ENCODE measurements at places on chromosomes 4 and X. TPM values are rescaled to one million over a fixed set of nuclear protein-coding genes. Genes with fewer than 3 reads are reported as not detected.

DNA sequence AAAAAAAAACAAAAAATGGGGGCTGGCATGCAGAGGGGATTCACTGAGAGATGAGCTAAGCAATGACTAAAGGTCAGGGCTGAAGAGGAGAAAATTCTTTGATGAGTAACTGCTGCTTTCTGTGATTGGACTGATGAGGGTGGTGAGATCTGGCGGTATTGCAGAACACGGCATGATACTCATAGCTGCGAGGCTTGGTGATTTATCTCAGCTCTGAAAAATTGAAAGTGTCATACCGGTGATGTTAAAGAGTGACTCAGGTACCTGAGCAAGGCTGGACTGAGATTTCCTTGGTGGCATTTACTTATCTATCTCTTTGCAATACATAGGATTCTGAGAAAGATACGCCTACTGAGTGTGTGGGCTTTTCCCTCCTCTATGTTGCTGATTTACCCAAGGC is 204.1 kb upstream of the DDX53 start:
- peak; percentile 87 for DNase-seq

- no peak for DNase-seq
Measured at GRCh38 chr4:79584902-79585301, 176.9 kb upstream of the GK2 start.

DNA sequence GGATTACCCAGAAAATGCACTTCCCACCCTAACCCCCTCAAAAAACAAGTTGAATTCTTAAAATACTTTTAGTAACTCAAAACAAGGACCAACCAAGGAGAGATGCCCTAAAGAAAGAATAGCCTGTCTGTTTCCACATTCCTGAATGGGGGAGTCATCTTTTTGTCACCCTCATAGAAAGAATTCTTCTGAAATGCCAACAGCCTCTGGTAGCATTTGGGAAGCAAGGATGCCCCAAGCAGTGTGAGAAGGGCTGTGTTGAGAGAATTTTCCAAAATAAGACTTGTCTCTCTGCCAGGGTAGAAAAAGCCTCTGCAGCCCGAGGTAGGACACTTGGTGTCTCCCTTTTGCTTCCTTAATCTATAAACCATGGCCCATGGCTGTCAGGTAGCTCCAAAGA is 173.1 kb upstream of the VCX3A start:
- DNase-seq = peak; percentile 0

- DNase-seq = no peak
Measured at GRCh38 chr4:152687974-152688599, 8.3 kb upstream of the TMEM154 start.

- DNase-seq = peak; percentile 60
Measured at GRCh38 chrX:103503163-103503852, 16.0 kb downstream of the RAB40A start.

DNA sequence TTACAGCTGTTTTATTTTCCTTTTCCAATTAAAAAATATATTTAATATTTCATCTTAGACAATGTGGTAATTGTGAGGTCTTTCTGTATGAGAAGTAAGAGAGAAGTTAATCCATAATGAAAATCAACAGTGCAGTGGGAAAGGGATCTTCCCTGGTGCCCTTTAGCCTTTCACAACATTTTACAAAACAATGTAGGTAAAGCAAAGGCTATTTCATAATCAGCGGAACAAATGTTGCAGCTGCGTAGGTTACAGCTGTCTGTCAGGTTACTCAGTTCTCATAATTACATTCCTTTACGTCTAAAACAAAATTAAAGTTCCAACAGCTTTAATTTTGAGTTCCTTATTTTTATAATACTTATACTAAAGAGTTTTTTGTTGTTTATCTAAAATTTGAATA is 22.8 kb upstream of the VCX3A start:
- DNase-seq = no peak

DNA sequence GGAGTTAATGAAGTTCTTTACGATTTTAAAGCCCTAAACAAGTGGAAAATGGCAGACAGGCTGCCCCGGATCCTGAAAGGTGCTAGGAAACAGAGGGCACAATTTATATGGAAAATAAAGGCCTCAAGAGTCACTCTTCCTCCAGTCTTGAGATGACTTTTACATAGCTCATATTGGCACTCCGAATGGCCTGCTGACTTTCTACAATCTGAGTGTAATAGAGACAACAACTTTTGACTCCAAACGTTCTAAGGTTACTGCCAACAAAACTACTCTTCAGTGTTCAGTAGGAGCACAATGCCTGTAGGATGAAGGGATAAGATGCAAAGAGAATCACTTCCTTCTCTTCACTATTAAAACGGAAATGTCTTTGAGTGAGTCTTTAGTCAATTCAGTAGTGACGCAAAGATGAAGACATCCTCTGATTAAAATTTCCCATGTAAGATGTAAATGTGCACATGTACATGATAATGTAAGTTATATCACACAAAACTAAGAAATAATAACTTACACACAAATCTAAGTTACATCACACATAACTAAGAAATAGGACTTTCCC is 40.5 kb downstream of the VEGFC start:
- DNase-seq = no peak

DNA sequence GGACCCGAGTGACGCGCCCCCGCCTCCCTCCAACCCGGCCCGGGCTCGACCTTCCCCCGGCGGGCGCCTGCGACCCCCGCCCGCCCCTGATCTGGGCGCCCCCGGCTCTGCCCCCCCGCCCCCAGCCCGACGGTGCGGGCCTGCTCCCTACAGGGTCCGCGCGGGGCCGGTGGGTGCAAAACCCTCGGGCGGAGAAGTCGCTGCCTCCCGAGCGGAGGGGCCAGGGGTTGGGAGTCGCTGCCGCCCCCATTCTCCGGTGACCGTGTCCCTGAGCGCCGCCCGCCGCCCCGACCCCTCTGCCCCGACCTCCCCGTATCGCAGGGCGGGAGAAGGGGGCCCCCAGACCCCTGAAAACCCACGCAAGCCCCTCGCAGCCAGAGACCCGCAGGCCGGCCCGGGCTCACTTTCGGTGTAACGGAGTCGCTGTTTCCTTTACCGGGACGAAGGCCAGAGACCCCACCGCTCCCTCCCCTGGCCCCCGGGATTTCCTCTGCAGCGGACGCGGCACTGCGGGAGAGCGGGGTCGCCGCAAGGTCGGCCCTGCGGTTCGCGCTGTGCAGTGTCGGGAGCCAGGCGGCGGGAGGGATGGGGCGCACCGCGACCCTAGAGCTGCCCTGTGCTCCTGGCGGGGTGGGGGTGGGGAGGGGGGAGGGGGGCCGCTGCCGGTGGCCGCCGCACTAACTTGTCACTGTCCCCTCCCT is 729 bp upstream of the CPLX1 start:
- DNase-seq = no peak

GRCh38 chrX:106177106-106177981 is 9.2 kb downstream of the PWWP3B start:
- no peak for DNase-seq

The MAGEB5 gene
- polyA plus RNA-seq = not detected

- DNase-seq = peak; percentile 19
Measured at GRCh38 chr4:183348706-183349659, 26.8 kb upstream of the CLDN24 start.

The MSX1 gene
- 0.17 TPM for polyA plus RNA-seq

The CTAG1B gene
- not detected for polyA plus RNA-seq

GRCh38 chr4:81827577-81828202 is 356.0 kb upstream of the RASGEF1B start:
- DNase-seq = peak; percentile 21

GRCh38 chr4:1927675-1928074 is 56.5 kb downstream of the NSD2 start:
- no peak for DNase-seq

DNA sequence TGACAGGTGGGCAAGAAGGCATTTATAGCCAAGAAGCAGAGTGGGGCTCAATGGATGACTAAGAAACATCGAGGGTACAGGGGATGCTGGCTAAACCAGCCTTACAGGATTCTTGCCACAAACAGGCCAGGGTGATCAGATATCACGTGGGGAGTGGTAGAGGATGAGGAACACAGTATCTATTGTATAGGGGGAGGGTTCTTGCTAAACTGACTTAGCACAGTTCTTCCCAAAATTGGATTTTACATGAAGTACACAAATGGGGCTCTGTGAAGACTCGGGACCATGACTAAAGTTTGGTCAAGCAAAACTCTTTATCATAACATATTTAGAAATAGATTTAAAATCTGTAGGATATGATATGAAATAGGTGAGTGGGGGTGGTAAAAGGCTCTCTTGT is 144.0 kb upstream of the ATOH1 start:
- DNase-seq = no peak

DNA sequence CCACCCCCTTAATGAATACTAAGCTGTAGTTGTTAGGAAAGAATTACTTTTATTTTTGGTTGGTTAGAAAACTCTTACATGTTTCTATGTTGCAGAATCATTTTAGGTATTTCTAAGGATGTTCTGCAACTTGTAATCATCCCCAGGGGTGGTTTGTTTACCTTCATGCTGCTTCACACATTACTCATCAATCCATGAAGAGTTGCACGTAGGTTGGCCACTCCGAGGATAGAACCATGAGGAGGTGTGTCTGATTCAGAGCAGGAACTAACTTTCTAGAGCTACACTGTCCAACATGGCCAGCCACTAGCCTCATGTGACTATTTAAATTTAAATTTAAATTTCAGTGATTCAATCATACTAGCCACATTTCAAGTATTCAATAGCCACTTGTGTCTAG is 127.2 kb upstream of the FRMPD4 start:
- peak; percentile 85 for DNase-seq

DNA sequence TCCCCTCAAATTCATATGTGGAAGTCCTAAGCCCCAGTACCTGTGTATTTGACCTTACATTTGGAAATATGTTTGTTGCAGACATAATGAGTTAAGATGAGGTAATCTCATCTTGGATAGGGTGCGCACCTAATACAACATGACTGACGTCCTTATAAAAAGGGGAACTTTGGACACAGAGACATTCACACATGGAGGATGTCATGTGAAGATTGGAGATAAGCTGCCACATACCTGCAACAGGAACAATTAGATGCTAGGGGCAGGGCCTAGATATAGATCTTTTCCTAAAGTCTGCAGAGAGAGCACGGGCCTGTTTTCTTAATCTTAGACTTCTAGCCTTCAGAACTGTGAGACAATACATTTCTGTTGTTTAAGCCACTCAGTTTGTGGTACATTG is 162.5 kb downstream of the IL1RAPL2 start:
- no peak for DNase-seq

The NUDT11 gene
- polyA plus RNA-seq = 13.6 TPM

The NAA11 gene
- not detected for polyA plus RNA-seq

DNA sequence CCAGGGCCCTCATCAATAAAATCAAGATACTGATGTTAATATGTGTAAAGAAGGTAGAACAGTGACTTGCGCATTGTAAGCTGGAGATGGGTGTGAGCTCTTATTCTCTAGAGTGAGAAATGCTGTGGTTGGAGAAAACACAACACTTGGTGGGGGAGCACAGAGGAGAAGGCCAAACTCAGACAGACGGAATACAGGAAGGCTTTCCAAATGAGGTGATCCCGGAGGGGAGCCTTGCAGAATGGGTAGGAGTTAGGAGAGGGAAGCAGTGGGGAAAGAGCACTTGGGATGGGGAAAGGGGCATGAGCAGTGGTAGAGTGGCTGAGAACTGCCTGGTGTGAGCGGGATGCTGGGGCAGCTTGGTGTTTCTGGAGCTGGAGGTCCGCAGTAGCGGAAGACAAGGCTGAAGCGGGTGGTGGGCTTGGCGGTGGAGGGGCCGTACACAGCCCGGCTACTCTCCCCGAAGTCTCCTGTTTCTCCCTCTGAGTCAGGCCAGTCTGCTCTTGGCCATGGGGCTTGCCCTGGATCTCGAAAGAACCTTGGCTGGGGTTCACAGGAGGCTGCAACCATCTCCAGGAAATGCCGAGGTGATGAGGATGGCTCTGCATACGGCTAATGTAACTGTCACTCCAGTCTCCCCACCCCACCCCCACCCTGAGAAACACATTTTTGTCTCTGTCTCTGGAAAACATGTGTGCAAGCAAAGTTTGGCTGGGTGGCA is 11.3 kb upstream of the PLAC1 start:
- peak; percentile 72 for DNase-seq

GRCh38 chr4:53653484-53654053 is 62.3 kb upstream of the LNX1 start:
- peak; percentile 12 for DNase-seq

The FANCB gene
- polyA plus RNA-seq = 2.3 TPM

DNA sequence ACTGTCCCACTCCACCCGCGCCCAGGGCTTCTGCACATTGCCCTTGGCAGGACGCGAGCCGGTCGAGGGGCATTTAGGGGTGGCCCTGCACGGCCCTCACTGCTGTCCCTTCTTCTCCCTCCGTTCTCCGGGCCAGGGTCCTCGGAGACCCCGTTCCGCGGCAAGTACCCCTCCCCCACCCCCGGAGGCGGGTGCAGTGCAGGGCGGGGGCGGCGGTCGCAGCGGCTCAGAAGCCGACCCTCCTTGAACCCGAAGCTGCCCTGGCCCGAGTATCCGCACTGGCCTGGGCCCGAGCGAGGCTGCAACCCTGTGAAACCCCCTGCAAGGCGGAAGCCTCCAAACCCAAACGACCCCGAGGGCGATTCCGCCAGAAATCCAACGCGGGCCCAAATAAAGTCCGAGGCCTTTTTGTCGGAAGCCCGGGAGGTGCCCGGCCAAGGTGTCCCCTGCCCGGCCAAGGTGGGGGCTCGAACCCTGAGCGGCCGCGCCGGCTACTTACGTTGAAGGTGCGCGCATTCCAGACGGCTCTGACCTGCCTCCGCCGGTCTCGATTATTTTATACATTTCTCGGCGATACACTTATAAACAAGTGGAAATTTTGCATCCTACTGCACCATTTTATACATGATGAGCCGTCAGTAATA is 53.1 kb upstream of the TMEM33 start:
- DNase-seq = no peak

GRCh38 chrX:113058634-113059033 is 218.0 kb upstream of the AMOT start:
- no peak for DNase-seq

DNA sequence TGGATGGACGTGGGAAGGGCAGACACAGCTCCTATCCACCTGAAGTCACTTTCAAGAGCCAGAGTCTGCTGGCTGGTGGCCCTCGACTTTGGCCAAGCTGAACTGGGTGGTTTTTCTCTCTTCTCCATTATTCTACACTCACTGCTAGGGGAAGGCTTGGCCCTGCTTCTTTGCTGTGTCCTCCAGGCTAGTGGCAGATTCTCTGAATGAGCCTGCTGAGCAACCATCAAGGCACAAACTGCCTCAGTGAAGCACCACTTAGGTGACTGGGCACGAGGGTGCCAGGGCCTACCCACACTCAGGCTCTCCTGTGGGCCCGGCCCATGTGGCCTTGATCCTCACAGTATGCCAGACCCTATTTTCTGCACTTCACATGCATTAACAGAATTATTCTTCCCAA is 92.0 kb downstream of the PJA1 start:
- DNase-seq = no peak

The FGF5 gene
- polyA plus RNA-seq = 3.9 TPM

DNA sequence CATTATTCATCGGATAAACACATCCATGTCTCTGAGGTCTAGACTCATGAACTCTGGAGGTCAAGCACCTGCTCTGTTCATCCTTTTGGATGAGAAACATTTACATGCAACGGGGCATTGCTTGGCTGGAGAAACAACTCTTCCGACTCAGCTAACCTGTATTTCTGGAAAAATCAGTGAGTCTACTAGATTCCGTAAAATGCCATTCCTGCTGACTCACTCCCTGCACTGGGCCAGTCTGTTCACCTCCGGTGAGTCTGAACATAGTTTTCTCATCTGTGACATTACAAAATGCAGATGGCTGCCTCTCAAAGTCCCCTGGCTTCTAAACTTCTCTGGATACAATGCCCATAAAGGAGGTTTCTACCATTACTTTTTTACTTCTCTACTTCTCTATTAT is 185.7 kb upstream of the HS3ST1 start:
- peak; percentile 87 for DNase-seq

GRCh38 chr4:4852591-4853362 is 6.7 kb upstream of the MSX1 start:
- peak; percentile 58 for DNase-seq
